ENCODE measurements at places on chromosomes 5 and 9.

DNA sequence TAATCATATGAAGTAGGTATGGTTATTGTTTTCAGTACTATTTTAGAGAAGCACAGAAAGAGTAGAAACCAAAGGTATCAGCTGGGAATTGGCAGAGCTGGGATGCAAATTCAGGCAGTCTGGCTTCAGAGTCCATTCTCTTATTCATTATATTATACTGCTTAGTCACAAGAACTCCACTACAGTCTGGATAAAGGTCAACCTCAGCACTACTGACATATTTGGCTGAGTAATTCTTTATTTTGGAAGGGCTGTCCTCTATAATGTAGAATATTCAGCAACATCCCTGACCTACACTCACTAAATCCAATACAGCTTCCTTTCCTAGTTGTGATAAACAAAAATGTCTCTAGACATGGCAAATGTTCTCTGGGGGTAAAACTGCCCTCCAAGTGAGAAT is 37.6 kb downstream of the PTGER4 start:
- no peak for DNase-seq

- no peak for DNase-seq
Measured at GRCh38 chr5:64869419-64869818, 100.7 kb downstream of the CWC27 start.

- no peak for DNase-seq
Measured at GRCh38 chr5:75460942-75461610, 50.4 kb downstream of the CERT1 start.

- no peak for DNase-seq
Measured at GRCh38 chr9:22204240-22204639, 195.1 kb upstream of the CDKN2B start.

- no peak for DNase-seq
Measured at GRCh38 chr5:142873831-142874230, 103.7 kb downstream of the ARHGAP26 start.

- DNase-seq, result no peak
Measured at GRCh38 chr5:178240766-178241165, 8.2 kb upstream of the PHYKPL start.

DNA sequence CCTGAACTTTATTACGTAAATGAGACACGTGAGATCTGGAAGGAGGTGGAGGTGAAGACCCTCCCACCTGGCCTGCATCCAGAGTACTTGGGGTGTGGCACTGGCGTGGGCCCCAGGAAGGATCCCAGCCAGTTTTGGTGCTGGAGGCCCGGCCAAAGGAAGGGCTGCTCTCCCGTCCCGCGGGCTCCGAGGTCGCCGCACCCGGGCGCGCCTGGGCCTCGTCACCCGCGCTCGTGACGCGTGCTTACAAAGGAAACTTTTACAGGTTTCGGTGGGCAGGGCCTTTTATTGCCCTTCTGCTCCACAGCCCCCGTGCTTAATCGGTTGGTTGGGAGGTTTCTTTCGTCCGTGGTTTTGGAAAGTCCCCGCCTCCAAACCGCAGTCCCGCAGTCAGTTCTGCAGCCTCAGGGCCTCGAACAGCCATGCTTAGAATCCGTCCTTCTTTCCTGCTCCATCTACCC is 29.2 kb downstream of the CDKN2A start:
- DNase-seq, result peak; percentile 70

DNA sequence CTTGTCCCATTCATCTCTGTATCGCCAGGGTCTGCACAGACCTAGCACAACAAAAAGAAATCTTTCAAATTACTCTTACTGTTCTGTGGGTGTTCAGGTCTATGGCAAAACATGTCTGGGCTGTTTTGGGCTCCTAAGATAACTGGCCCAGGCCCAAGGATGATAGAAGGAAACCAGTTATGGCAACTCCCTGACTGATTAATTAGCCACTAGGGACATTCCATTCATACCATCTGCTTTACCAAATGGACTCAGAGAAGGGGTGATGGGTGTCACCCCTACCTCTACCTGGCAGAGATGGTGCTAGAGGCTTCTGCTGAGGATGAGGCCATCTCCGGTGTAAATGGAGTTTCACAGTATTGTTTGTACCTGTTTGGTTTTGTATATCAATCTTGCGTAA is 1.9 kb downstream of the SLC31A2 start:
- DNase-seq, result no peak

GRCh38 chr5:5331848-5332247 is 90.6 kb upstream of the ICE1 start:
- no peak for DNase-seq

GRCh38 chr5:63145167-63145566 is 566.5 kb downstream of the LRRC70 start:
- no peak for DNase-seq

- peak; percentile 20 for DNase-seq
Measured at GRCh38 chr9:79824265-79824664, 252.5 kb downstream of the TLE4 start.

- DNase-seq, result no peak
Measured at GRCh38 chr9:134922066-134922931, 4.6 kb upstream of the FCN1 start.

DNA sequence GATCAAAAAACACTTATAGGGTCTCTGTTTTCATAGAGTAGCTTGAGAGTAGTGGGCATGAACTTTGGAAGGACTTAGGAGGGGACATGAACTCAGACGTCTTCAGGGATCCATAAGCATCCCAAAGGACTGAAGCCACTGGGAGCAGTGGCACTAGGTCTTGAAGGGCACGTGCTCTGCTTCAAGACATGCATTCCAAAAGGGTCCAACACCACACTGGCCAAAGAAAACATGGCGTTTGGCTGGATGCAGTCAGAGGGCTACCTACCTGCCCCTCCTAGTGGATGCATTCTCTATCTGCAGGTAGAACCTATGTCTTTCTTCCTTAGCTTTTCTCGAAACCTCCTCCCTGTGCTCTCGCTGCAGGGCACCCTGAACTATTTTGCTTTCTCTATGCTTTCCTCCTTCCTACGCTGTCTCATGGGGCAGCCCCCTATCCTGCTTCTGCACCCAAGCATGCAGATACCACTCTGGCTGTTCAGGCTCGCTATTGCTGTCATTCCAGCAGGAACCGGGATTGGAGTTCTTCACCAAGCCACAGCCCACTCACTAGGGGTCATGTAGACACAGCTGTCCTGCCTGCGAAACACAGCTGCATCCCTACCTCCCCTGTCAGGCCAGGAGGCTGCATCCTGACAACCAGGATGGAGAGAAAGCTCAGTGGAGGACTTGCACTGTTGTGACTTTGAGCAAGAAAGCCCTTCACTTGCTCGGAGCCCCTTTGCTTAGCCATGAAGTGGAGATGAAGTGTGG is 11.9 kb downstream of the FAM240B start:
- DNase-seq, result peak; percentile 43

GRCh38 chr5:176830995-176831423 is 20.6 kb downstream of the UNC5A start:
- no peak for DNase-seq

DNA sequence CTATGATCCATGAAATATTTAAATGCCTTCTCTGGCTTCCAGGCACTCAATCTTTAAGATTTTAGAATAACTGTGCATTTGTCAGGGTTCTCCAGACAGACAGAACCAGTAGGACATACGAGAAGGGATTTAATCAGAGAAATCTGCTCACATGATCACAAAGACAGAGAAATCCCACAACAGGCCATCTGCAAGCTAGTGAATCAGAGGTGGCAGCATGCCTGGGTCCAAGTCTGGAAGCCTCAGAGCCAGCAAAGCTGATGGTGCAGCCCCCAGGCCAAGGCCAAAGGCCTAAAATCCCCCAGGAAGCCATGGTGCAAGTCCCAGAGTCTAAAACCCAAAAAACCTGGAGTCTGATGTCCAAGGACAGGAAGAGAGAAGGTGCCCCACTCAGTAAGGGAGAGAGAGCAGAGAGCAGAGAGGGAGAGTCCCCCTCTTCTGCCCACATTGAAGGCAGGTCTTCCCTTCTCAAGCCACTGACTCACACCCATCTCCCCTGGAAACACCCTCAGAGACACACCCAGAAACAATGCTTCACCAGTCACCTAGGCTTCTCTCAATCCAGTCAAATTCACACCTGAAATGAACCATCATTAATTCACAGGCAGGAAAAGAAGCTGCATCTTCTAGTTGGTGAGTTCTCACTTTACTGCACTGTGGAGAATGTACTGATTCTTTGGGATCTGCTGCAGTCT is 48.7 kb downstream of the CAMSAP1 start:
- DNase-seq, result no peak

DNA sequence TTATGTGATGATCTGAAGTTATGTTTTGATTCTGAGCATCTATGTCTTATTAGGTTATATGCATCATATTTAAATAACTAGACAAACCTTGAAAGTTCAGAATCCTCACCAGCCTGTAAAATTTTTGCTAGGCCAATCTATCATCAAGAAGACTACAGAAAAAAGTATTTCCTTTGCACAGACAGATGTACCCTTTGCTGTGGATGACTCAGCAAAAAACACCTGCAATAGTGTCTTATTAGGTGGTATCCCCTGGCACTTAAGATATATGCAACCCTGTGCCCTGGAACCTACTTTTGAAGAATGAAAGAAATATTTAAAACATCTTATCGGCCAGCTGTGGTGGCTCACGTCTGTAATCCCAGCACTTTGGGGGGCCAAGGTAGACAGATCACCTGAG is 130.6 kb downstream of the SLF1 start:
- no peak for DNase-seq

GRCh38 chr9:133054966-133055365 is 6.8 kb upstream of the CEL start:
- DNase-seq, result no peak

Measured in RPMI8226 (cell line).